ENCODE measurements at places on chromosomes 7 and 10.

- DNase-seq: no peak
Measured at GRCh38 chr10:33858326-33858725, 523.9 kb upstream of the NRP1 start.

- peak; percentile 74 for DNase-seq
Measured at GRCh38 chr10:71314028-71314693, 4.9 kb upstream of the SLC29A3 start.

GRCh38 chr7:80779456-80779855 is 139.4 kb downstream of the SEMA3C start:
- DNase-seq: no peak

- DNase-seq: no peak
Measured at GRCh38 chr7:8200316-8200715, 61.7 kb downstream of the ICA1 start.

GRCh38 chr10:14971867-14972448 is 12.8 kb downstream of the MEIG1 start:
- DNase-seq: peak; percentile 45

DNA sequence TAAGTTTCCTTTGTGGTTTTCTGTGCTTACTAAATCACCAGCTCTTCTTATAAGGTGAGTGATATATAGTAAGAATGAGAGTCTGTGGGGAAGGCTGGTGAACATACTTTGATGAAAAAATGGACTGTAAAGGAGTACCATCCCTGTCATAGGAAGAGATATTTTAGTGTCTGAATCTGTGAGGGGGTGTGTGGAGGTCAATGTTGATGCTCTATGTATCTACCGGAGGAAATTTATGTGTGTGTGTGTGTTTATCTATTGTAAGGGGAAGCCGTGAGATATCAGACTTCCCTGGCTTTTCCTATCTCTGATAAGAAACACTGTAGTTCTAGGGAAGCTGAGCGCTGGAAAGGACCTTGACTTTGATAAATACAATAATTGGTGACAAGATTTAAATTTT is 179.0 kb downstream of the PCDH15 start:
- DNase-seq: no peak

DNA sequence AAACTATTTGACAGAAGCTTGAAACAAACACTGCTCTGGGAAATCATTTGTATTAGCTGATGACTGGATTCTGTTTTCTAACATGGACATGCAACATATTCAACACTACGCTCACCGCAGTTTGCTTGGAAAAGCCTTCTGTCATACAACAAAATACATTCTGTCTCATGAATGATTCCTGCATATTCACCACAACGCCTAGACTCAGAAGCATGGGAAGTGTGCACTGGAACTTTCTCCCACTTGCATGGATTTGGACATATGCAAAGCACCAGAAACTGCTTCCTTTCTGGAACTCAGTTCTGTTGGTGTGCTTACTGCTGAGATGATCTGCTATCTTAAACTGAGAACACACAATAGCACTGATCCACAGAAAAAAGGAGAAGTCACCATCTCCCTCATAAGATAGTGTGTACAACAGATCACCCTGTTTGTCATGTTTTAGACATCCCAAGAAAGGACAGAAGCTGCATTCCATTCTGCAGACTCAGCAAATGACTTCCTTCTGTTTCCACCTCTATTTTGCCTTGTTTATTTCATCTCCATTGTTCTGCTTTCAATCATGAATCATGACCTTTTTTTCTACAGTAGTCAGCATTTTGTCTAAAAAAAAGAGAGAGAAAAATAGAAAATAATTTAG is 115.8 kb downstream of the HTR7 start:
- DNase-seq: peak; percentile 56

DNA sequence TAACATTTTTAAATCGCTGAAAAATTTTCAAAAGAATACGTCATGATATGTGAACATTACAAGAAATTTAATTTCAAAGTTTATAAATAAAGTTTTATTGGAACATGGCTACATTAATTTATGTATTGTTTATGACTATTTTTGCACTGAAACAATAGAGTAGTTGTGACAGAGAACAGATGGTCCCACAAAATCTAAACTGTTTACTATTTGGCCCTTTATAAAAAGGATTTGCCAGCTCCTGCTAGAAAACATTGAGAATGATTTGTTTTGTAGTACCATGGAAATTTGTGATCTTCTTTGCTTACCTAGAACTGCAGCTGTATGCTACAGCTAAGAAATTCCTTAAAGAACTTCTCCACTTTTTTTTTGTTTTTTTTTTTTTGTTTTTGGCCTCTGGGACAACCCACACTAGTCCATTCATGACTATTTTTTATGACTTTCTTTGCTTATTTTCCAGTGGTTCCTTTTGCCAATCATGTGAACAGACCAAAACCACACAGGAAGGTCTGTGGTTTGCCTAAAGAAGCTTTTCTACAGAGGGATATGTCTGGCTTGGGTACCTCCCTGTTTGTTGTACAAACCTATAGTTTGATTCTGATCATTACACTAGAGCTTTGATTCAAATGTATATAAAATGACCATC is 55.7 kb downstream of the ST7 start:
- no peak for DNase-seq

GRCh38 chr10:71981876-71982230 is 17.7 kb downstream of the CHST3 start:
- DNase-seq: no peak

DNA sequence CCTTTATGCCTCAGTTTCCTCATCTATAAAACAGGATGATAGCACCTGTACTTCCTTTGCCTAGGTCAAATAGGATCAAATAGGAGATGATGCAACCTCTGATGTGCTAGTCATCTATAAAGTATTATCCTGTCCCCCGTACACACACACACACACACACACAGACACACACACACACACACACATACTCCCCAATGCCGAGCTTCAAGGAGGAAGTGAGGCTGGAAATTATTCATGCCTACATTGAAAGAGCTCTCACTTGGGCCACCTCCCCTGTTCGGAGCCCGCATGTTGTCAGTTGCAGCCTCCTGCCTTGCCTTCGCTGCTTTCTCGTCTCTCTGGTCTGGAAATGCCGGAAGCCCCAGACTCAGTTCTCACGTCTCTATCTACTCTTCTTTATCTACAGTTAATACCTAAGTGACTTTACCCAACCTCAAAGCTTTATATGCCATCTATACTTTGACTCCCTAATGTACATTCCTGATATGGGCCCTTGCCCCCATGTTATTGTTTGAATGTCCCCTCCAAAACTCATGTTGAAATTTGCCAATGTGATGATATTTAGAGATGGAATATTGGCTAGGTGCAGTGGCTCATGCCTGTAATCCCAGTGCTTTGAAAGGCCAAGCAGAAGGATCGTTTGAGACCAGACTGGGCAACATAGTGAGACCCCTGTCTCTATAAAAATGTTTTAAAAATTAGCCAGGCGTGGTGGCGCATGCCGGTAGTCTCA is 6.9 kb upstream of the UBE2H start:
- peak; percentile 48 for DNase-seq

GRCh38 chr7:44631458-44632115 is 25.2 kb downstream of the OGDH start:
- peak; percentile 23 for DNase-seq

- no peak for DNase-seq
Measured at GRCh38 chr7:130667593-130668257, 823 bp downstream of the COPG2 start.

DNA sequence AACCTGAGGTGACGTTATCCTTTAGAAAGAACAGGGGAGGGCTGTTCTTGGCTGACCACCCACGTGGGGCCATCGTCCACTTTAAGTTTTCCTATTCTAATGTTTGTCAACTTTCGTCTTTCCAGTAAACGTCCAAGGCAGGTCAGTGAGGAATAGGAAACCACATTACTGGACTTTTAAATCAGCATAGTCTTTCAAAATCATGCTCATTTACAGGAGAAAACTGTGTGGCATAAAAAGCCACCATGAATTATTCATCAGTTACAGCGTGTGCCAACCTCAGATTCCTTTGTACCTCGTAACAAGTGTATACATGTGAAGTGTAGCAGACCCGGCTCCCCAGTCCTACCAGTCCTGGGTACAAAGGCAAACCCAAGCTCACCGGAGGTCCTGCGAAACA is 25.1 kb upstream of the ABLIM1 start:
- DNase-seq: no peak

DNA sequence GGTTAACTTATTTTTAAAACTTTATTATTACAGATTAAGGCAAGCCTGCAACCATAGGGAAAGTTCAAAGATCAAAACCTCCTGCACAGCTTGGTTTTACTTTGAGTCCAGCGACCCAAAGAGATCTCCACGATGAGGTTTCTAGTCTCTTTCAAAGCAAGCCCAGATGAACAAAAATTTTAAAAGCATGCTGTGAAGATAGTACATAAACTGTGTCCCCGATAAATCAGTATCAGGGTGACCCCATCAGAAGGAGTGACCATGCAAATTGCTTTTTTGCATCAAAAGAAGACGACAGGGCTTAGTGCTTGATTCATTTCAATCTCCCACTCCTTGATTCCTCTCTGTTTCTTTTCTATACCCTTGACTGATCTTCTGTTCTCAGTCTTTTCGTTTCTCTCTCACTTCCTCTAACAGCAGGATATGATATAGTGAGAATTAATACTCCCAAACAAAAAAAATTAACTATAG is 16.0 kb upstream of the DNTT start:
- no peak for DNase-seq

DNA sequence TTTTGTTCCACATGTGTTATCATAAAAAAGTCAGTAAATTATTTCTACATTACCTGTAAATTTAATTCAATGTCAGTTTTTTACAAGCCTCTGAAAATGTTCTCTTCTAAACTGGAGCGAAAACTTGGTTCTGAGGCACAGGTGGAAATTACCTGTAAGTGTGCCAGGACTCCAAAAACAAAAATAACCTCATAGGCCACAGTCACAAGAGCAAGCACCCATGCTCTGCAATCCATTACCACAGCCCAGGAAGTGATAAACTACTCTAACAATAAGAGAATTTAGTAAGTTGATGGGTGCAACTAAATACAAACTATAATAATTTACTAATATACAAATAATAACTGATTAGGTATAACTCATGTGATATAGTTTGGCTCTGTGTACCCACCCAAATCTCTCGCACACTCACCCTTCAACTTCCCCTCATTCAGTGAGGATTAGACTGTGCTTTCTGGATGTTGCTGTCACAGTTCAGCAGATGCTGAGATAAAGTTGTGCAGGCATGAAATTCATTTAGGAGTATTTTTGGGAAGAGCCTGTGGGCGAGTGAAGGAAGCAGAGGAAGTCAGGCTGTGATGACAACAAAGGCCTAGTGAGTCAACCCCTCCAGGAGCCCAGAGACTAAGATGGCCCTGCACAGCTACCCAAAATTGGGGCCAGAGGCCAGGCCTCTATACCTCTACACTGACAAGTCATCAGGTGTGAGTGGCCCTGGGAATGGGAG is 16.3 kb upstream of the GIMAP6 start:
- DNase-seq: peak; percentile 35

DNA sequence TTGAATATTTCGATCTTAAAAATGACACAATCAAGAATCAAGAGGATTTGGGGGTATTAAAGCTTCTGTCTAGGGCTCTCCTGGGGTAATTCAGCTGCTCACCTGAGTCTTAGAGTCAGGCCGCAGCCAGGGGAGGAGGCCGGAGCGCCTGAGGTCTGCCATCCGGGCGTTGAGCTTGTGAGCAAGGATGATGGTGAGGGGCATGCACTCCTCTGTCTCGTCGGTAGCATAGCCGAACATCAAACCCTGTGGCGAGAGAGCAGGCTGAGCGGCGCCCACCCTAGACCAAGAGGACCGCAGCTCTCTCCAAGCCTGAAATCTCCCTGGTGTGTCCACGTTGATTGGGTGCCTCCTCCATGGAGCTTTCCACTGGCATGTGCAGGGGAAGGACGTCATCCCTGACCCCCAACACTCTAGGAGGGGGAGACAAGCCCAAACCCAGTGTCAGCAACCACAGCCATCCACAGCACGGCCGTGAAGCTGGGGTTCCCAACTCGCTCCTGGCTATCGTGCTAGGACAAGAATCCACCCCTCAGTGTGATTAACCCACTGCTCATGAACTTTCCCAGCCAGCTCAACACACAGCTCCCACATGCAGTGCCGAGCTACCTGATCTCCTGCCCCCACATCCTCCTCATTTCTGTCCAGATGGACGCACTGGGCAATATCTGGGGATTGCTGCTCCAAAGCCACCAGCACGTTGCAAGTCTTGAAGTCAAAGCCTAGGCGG is 9.2 kb downstream of the MAT1A start:
- no peak for DNase-seq

GRCh38 chr10:124106241-124106879 is 13.0 kb upstream of the CHST15 start:
- no peak for DNase-seq

DNA sequence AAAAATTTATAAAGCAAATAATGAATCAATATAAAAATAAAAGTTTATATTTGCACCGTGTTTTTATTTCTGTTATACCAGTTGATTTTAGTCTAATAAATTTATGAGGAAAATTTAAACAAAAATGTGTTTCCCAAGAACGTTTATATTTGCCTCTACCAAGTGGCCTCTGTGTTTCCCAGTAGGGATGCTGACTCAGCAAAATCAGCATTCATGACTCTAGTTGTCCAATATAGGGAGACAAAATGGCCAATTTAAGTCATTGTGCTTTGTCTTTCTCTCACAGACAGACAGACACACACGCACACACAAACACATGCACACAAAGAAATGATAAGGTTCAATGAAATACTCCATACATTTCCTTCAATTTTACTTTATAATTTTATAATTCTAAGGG is 942.5 kb upstream of the ZWINT start:
- DNase-seq: no peak

DNA sequence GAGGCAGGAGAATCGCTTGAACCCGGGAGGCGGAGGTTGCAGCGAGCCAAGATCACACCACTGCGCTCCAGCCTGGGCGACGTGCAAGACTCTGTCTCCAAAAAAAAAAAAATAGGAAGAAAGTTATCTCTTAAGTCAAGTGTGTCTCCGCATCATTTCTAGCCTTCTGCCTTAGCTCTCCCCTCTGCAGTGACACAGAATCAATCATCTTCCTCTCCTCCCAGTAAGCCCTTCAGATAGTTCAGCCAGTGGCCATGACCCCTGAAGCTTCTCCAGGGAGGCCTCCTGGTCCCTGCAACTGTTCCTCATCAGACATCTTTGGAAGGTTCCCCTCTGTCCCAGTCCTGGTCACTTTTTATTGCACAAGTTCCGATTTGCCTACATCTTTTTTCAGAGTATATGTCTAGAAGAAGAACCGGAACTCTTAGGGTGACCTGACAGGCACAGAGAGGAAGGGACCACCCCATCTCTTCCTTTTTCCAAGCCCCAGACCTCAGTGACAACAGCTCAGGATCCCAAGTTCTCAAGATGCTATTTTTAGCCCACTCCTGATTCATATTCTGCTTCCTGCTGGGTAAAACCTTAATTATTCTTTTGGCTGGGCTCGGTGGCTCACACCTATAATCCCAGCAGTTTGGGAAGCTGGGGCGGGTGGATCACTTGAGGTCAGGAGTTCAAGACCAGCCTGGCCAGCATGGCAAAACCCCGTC is 6.6 kb upstream of the RHBDD2 start:
- DNase-seq: peak; percentile 65

DNA sequence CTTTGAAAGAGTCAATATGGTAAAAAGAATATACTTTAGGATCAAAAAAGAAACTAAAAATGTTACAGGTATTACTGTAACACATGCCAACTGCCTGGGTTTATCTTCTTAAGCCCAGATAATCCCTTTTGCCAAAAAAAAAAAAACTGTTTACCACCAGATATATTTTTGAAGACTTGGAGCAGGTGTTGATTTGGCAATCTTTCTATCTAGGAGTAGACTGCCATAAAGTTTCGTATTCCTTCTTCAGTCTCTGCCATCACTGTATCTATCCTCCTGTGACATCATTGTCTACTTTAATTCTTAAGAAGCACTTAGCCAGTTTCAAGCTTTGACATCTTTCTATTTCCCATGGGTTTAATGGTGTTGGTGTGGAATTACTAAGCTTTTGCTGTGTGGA is 161.0 kb downstream of the ST7 start:
- no peak for DNase-seq
